ENCODE measurements at places on chromosomes 2 and 18. TPM values are rescaled to one million over a fixed set of nuclear protein-coding genes. Genes with fewer than 3 reads are reported as not detected.

DNA sequence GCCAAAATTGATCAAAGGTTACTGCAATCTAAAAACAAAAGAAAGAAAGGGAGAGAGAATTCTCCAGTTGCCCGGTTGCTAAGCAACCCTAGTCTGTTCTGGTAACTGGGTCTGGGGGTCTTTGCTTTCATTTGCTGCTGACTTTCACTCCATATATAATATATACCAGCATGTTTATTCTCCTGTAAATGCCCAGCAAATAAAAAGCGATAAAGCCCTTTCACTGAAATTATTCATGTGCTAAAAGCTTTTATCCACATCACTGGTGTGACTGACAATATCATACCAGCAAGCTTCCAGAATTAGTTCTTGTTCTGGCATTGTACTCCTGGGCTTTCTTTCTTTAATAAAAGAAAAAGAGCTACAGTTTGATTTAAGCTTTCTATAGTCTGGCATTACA, 75.5 kb upstream of the ST8SIA3 start:
- DNase-seq = no peak

GRCh38 chr2:138615257-138615656, 113.7 kb downstream of the SPOPL start:
- DNase-seq = no peak

GRCh38 chr2:112712903-112713584, 7.8 kb upstream of the NT5DC4 start:
- DNase-seq = no peak

DNA sequence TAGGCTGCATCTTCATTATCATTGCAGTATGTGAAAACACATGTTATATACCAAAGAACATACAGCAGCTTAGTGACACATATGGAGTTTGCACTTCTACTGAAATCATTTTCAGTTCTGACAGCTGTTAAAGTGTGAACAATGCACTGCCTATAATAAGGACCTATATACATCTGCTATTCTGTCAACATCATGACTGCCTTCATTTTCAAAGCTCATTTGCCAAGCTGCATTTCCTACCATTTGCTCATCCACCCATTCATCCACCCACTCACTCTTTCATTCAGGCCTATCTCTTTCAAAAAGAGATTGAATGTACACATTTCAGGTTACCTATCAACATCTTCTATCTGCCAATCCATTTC, 81.7 kb upstream of the STK17B start:
- DNase-seq = no peak

DNA sequence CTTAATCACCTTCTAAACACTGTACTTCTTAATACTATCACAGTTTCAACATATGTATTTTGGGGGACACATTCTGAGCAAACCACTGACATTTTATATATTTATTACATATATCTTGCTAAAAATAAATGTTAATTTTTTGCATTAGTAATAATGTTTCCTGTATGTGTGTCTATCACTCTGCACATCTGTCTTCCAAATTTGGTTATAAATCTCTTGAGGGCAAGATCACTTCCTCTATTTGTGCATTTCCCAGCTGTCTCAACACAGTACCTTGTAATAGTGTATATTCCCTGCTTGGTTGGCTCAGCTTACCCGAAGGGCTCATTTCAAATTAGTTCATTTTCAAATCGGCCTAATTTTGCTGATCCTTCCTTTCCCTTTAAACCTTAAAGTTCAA, 617.1 kb upstream of the GYPC start:
- DNase-seq = no peak

GRCh38 chr2:217356781-217357180, 496.9 kb upstream of the TNP1 start:
- peak; percentile 44 for DNase-seq

DNA sequence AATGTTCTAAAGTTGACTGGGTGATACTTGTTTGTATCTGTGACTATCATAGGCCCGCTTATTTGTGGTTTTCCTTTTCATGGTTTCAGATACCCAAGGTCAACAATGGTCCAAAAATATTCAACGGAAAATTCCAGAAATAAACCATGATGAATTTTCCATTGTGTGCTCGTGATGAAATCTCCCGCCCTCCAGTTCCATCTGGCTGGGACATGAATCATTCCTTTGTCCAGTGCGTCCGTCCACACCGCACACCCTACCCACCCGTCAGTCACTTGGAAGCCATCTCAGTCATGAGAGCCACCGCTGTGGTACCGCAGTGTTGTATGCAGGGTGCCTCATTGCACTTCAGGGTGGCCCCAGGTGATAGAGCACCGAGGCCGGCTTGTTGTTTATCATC, 268.2 kb upstream of the PXDN start:
- DNase-seq = no peak

DNA sequence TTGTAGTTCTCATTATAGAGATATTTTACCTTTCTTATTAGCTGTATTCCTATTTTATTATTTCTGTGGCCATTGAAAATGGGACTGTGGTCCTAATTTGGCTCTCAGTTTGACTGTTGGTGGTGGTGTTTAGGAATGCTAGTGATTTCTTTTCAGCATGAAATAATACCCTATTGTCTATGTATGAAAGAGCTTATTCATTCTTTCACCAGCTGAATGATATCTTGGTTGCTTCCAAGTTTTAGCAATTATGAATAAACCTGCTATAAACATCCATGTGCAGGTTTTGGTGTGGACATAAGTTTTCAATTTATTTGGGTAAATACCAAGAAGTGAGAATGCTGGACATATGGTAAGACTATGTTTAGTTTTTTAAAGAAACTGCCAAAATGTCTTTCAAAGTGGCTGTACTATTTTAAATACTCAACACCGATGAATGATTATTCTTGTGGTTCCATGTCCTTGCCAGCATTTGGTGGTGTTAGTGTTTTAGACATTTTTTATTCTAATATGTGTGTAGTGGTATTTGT, 501.6 kb upstream of the GYPC start:
- DNase-seq = no peak

DNA sequence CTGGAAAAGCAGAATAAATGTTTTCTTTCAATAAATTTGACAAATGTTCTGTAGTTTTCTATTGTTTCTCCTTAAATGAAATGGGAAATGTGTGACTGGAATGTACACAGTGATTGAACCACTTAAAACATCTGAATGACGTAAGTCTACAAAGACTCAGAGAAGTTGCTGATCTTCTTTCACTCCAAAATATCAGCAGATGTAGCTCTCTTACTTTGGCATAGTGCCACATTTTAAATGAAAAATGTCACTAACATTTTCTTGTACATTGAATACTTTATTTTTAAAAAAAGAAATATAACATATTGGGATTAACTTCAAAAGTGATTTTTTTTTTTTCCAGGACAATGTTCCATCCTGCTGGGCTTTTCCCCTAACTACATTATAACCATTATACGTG, 565.6 kb downstream of the TMEM182 start:
- DNase-seq = no peak

GRCh38 chr2:140555701-140556100, 1575.1 kb downstream of the LRP1B start:
- DNase-seq = no peak

- DNase-seq = no peak
Measured at GRCh38 chr2:1986598-1986997, 242.3 kb upstream of the PXDN start.

GRCh38 chr2:191020742-191021381, 6.9 kb upstream of the STAT1 start:
- no peak for DNase-seq

- DNase-seq = no peak
Measured at GRCh38 chr2:39383146-39383545, 53.9 kb downstream of the MAP4K3 start.

DNA sequence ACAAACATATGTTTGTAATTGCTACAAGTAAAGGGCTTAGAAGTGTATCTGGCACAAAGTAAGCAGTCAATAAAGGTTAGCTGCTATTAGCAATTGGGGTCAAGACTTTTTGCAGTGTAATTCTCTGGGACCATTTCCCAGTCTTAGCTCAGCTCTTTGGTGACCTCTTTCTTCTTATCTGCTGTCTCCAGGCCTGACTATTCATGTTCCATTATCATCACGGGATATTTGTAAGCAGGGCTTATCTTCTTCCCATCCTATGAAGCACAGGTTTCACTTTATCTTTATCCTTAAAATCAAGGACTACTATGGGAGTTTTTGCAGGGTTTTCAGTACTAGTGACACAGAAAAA, 131.7 kb downstream of the DOCK10 start:
- no peak for DNase-seq

DNA sequence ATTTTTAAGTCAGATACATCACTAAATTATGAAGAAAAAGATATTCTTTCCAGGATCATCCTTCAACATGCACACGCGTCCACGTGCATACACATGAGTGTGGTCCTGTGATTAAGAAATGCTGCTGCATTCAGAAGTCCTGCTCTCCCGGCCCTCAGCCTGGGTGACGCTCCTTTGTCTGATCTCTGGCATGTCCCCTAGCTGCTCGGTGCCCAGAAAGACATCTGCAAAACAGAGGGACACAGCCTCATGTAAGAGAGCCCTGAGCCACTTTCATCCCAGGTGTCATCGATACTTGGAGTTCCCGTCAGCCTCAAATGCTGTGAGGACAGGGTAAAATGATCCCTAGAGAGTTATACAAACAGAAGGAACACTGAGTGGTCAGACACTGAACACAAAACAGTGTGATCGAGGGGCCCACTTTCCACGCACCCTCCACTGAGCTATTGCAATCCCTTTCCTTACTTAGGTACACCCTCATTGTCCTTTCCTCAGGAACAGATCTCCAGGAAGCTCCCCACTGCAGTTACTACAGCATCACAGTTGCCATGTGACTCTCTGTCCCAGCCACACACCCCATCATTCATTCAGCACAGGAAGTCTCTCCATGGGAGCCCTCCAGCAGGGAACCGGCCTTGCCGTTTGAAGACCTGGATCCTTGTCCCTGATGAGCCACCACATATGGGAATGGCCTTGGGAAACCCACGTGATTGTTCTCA, 32.1 kb downstream of the CRACDL start:
- DNase-seq = no peak

Gene RUFY4
- not detected for total RNA-seq

Gene SATB2
- 1.3 TPM for total RNA-seq

Gene REG1A
- total RNA-seq = not detected

Gene SPATA3
- total RNA-seq = not detected

Gene TWIST2
- total RNA-seq = 2.6 TPM
